ENCODE measurements at places on chromosomes 11 and 22. TPM values are rescaled to one million over a fixed set of nuclear protein-coding genes. Genes with fewer than 3 reads are reported as not detected.
A peak's percentile ranks its signal among the peaks of the same experiment; 100 is the strongest.

GRCh38 chr11:49533204-49533603 lies 324.8 kb upstream of the FOLH1 start:
- DNase-seq = no peak

Gene RFPL2
- total RNA-seq = 0.30 TPM

DNA sequence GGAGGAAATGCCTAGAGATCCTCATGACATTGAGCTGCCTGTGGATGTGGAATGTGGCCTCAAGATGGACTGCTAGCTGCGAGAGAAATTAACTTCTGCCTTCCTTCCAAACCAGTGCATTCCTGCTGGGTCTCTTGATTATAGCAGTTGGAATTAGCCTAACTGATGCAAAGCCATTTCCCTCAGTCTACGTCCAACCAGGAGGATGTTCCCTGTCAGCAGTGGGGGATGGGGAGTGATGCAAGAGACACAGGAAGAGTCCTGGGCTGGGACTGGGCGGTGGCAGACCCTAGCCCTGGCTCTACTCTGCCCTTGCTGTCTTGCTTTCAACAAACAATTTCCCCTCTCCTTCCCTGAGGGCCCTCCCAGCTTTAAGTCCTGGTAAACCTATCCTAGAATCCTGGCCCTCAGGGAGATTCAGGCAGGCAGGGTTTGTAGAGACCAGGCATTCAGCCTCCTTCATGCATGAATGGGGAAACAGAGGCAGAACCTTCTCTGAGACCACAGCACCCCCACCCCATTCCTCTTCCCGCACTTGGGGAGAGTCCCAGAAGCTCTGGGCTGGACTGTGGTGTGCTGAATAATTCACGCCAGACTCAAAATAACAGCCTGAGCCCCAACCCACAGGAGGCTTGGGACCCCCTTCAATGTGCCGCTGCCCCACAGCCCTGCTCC lies 17.0 kb downstream of the C11orf96 start:
- no peaks in the 10 kb centered on the region for H3K4me1 ChIP-seq
- no peak for DNase-seq
- H3K27ac ChIP-seq = no peak overlapping the region
- H3K4me3 ChIP-seq = no peak overlapping the region

DNA sequence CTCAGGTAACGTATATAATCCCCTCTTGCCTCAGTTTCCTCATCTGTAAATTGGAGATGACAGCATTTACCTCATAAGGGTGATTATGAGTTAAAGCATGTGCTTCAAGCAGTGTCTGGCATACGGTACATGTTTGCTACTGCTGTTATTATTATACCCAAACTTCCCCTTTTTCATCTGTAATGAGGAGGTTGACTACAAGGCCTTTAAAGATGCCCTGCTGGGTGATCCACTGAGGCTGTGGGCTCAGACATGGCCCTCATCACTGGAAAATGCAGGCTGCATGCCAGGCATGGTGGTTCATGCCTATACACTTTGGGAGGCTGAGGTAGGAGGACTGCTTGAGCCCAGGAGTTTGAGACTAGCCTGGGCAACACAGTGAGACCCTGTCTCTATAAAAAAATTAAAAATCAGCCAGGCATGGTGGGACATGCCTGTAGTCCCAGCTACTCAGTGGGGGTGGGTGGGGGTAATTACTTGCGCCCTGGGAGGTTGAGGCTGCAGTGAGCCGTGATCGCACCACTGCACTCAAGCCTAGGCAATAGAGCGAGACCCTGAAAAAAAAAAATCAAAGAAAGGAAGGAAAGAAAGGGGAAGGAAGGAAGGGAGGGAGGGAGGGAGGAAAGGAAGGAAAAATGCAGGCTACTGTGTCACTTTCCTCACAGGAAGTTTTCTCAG lies 4.3 kb downstream of the PIK3IP1 start:
- H3K36me3 ChIP-seq = peaks cover 69% of the 10 kb centered on the region
- H3K4me1 ChIP-seq = peaks cover 77% of the 10 kb centered on the region
- DNase-seq = no peak

Gene SLC29A2
- total RNA-seq = 9.7 TPM

DNA sequence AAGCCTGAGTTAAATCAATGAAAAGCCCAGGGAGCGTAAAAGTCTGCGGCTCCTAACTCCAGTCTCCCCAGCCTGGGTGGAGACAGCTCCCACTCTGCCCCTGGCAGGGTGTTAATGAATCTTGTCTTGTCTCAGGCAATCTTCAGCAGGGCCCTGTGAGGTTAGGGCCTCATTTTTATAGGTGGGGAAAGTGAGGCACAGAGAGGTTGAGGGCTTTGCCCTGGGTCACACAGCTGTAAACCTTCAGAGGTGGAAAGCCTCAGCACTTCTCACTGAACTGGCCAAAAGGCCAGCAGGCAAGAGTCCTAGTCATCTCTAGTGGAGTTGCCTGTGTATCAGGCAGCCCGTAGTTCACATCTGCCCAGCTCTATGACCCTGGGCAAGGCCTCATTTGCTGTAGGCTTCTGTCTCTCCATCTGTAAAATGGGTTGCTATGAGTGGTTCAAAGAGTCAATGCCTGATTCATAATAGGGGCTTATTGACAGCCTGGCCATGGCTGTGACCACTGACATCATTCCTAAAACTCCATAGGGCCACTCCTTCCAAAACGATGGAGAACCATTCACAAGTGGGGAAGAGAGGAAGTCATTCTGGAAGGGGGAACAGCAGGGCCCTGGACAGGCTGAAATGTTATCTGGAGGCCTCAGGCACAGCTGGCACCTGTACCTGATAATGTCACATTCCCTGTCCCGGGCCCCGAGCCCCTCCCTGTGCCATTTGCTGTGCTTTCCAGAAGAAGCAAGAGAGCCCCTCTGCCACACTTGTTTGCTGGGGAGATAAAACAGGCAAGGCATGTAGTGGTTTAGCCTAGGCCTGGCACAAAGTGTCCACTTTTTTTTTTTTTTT lies 6.0 kb downstream of the CBX7 start:
- DNase-seq = no peak
- no peaks in the 10 kb centered on the region for H3K27me3 ChIP-seq
- H3K4me3 ChIP-seq = peak overlapping the region; percentile 58
- peaks cover 31% of the 10 kb centered on the region for H3K36me3 ChIP-seq

Gene HBG2
- total RNA-seq = not detected

- peaks cover 100% of the 10 kb centered on the region for H3K4me1 ChIP-seq
- peak overlapping the region; percentile 44 for H3K4me3 ChIP-seq
- peak overlapping the region; percentile 92 for H3K27ac ChIP-seq
- peak; percentile 62 for DNase-seq
- H3K36me3 ChIP-seq = peaks cover 92% of the 10 kb centered on the region
Observed at GRCh38 chr22:36331912-36332622, 55.7 kb downstream of the MYH9 start.

GRCh38 chr11:132028380-132029240 lies 658.2 kb downstream of the NTM start:
- DNase-seq = no peak
- H3K27ac ChIP-seq = no peak overlapping the region
- no peaks in the 10 kb centered on the region for H3K4me1 ChIP-seq
- H3K36me3 ChIP-seq = no peaks in the 10 kb centered on the region
- H3K4me3 ChIP-seq = no peak overlapping the region
- H3K27me3 ChIP-seq = no peaks in the 10 kb centered on the region

Measured in CD4-positive, alpha-beta T cell (primary cell).